ENCODE measurements at places on chromosomes 16 and 17.

DNA sequence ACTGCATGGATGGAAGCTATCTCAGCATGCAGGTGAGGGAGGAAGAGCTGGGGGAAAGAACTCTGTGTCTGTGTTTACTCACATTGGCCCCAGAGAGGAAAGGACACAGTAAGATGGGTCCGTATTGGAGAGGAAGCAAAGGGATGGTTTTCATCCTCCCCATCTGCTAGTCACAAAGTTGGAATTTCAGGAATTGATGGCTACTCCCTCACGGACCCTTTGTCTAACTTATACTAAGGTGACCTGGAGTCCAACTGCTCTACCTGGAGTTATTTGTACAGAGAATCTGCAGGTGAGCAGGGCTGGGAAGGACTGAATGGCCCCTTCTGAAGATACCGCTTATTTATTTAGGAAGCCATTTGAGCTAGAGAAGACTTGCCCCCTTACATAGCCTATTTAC lies 55.1 kb downstream of the WNT3 start:
- DNase-seq, result no peak

DNA sequence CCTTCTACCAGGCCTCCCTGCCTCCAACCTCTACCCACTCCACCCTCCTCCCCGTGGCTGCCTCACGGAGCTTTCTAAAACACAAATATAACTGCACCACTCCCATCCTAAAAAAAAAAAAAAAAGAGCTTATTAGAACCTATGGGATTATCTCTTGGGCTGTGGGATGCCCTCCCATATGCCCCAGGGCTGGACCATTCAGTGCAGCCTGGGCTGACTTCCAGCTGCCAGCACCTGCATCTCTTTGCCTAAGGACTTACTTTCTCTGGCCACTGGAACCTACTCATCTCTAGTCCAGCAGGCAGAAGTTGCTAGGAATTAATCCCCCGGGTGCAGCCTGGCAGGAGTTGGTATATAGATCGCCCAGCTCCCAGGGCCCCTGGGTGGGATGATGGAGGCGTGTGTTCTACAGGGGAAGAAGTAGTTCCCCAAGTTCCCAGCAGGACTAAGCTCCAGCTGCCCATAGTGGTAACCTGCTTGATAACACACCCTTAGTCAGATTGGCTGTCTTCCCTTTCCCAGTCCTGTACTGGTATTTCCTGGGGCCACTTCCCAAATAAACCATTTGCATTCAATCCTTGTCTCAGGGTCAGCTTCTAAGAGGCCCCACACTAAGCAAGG lies 10.3 kb downstream of the MPP3 start:
- DNase-seq, result no peak

DNA sequence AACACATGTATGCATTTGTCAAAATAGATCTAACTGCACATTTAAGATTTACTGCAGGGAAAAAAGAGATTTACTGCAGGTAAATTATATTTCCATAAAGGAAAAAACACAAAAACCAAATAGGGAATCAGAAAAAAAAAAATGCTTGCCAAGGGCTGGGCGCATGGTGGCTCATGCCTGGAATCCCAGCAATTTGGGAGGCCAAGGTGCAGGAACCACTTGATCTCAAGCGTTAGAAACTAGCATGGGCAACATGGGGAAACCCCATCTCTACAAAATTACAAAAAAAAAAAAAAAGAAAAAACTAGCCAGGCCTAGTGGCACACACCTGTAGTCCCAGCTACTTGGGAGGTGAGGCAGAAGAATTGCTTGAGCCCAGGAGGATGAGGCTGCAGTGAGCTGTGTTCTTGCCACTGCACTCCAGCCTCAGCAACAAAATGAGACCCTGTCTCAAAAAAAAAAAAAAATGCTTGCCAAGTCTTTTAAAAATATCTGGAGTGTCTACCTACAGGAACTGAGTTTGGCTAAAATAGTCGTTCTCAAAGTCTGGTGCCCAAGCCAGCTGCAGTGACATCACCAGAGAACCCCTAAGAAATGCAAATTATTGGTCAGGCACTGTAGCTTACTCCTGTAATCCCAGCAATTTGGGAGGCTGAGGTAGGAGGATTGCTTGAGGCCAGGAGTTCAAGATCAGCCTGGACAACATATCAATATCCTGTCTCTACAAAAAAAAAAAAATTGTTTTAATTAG lies 17.5 kb downstream of the TRIM25 start:
- no peak for DNase-seq

- no peak for DNase-seq
Measured at GRCh38 chr17:57908278-57908677, 46.9 kb downstream of the CUEDC1 start.

DNA sequence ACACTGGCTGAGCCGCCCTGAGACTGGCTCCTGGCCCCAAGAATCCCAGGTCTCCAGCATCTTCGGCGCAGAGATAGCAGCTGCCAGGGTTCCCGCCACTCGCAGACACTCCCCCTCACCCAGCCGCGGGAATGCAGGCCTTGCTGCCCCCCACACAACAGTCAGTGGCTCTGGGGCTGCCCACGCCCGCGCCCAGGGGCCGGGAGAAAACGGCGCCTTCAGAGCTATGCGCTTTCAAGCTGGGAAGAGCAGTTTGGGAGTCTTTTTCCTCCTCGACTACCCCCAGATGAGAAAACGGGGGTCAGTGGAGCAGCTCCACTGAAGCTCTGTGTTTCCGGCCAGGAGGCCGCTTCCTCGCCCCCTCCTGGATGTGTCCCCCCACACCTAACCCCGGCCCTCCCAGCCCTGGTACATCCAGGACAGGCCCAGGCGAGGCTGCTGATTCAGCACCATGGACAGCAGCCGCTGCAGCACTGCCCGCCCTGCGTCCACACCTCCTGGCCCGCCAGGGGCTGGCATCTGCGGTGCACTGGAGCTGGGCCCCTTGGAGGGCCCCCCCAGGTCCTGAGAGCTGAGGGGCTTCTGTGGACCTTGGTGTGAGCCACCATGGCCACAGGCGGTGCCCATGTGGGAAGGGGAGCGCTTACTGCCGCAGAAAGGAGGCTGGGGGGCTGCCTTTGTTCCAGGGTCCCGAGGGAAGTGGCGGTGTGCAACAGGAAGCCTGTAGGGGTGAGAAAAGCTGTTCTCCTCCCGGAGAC lies 35.7 kb downstream of the CACNA1H start:
- peak; percentile 10 for DNase-seq

GRCh38 chr16:57991551-57992059 lies 8.9 kb downstream of the ZNF319 start:
- DNase-seq, result no peak

DNA sequence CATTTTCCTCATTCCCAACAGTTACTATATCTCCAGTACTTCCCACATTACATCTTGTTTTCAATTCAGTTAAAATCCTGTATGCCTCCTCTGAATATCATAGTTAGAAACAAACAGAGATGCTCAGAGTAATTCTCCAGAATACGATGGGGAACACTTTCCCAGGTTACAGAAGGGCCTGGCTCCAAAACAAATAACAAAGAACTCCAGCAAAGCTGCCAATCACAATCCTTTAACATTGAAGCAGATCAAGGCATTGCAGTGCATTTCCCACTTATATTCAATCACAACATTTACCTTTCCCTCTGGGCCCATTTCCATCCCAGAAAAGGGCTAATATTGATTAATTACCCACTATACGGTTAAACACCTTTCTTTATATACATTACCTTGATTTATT lies 29.4 kb upstream of the PMFBP1 start:
- DNase-seq, result no peak

DNA sequence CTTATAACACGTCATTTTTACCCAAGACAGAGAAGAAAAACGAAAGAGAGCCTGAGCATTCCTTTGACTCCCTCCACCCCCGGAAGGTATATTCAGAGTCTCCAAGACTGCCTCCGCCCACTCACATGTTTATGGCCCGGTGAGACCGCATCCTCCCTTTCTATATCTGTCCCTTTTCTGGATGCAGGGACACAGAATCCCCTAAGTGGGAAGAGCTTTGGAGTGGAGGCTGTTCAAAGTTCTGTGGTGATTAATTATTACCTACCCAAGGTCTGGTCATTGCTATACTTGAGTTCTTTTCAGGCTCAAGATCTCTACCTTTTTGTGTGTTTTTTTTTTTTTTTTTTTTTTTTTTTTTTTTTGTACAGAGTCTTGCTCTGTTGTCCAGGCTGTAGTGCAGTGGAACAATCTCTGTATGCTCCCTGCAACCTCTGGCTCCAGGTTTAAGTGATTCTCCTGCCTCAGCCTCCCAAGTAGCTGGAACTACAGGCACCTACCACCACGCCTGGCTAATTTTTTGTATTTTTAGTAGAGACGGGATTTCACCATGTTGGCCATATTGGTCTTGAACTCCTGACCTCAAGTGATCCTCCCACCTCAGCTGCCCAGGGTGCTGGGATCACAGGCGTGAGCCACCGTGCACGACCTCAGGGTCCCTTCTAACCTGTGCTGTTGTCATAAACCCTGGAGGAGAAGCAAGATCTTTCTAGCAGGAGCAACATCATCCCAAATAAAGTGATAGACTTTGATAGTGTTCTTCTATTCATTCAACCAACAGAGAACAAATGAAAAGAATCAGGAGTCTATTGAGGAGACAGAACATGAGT lies 407.1 kb downstream of the WWOX start:
- no peak for DNase-seq

GRCh38 chr17:81833160-81833920 lies at the start of gene MCRIP1:
Gene MCRIP1 (minus strand): TSS chr17:81833291. CDS start chr17:81824506, 8,785 bp downstream.
- peak; percentile 93 for DNase-seq

DNA sequence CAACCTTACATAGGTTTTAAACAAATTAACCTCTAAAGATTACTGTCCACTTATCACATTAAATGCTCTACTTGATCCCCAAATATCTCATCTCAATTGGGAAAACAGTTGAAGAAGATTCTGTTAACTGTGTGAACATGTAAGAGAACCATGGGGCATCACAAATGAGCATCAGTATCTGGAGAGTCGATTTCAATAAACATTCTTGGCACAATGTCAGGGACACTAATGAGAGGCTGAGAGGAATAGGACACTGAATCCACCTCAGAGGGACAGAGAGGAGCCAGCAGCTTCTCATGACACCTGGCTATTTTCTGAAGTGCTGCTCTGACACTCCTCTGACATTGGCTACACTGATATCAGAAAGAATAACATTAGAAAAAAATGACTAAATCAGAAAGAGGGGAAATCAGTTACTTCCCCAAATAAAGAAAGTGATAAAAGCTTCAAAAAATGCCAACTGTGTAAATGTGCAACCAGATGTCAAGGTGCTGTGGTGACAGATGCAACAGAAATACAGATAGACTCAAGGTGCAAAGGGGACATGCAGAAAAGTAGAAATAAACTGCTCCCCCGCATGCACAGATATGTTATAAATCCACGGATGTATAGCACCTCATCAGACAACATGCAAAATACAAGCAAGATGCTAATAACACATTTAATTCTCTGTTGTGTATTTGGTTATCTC lies 67.4 kb downstream of the SNX11 start:
- no peak for DNase-seq

- peak; percentile 98 for DNase-seq
Measured at GRCh38 chr17:43367737-43368242, 31.0 kb upstream of the ARL4D start.

GRCh38 chr17:7476494-7476893 lies 2.9 kb downstream of the ZBTB4 start:
- DNase-seq, result no peak

- DNase-seq, result no peak
Measured at GRCh38 chr16:53779186-53779585, 75.2 kb downstream of the FTO start.

GRCh38 chr17:10247810-10248209 lies 49.4 kb upstream of the GAS7 start:
- DNase-seq, result peak; percentile 79

All from fibroblast of skin of abdomen (primary cell).